Stimulated activated CD8-positive, alpha-beta memory T cell treated with anti-CD3 and anti-CD28 coated beads, Interleukin-4, amount 100 ng/mL, for 1 hour (primary cell): ENCODE measurements at places on chromosomes 3 and 15.

- no peak for DNase-seq
These were observed 11.3 kb upstream of the ATP10A start for GRCh38 chr15:25874379-25874778.

GRCh38 chr15:24898715-24899272 is 56.0 kb upstream of the SNRPN start:
- no peak for DNase-seq

- no peak for DNase-seq
These were observed 40.1 kb downstream of the KY start for GRCh38 chr3:134610432-134611385.

DNA sequence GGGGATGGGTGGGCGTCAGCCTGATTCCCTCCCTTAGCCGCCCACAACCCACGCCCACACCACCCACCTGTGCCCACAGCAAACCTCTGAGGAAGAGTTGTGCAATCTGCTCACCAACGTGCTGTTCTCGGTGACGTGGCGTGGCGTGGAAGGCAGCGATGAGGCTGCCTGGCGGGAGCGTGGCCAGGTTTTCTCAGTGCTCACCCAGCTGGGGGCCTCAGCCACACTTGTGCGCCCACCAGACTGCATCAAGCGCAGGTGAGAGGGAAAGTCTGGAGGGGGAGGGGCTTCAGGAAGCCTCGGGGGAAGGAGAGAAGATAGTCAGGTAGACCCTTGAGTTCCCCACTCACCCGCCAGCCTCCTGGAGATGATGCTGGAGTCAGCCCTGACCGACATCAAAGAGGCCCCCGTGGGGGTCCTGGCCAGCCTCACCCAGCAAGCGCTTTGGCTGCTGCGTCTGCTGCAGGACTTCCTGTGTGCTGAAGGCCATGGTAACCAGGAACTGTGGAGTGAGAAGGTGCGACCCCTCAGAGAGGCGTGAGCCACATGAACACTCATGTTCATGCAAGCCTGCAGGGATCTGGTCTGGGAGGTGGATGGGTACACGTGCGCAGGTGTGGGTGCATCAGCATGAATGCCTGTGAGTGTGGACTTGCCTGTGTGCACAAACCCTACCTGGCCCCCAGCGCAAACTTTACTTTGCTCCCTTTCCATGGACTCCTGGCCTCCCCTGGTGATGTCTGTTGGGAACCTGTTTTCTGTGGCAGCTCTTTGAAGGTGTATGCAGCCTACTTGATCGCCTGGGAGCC is 21.7 kb downstream of the NBEAL2 start:
- DNase-seq, result no peak

DNA sequence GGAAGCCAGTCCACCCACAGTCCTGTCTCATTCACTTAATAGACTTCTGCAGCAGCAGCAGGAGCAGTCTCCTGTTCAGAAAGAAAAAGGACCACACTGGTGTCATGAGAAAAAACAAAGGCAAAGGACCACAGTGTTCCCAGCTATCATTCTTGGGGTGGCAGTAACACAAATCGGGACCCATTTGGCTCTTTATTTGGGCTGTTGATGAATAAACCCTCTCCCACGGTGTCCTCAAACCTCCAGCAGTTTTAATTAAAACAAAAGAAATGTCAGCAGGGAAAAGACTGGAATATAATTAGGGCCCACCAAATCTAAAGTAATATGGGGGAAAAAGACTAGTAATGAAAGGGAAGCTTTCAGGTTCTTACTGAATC is 210.5 kb upstream of the SLC2A2 start:
- no peak for DNase-seq

DNA sequence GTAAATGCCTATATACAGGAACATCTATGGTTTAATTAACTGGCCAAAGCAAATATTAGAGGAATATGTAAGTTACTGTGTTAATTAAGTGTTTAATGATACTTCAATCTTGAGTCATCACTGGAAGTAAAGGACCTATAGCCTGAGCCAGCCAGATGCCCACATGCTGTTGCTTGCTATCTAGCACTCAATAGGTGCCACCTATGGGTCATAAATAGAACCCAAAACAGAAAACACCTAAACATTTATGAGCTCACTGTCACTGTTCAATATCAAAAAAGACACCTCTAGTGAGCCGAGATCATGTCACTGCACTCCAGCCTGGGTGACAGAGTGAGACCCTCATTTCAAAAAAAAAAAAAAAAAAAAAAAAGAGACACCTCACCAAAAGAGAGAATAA is 48.4 kb upstream of the IP6K2 start:
- no peak for DNase-seq

GRCh38 chr3:132789959-132790358 is 67.8 kb upstream of the NPHP3 start:
- DNase-seq, result no peak

- DNase-seq, result no peak
These were observed 475.2 kb upstream of the TGFBR2 start for GRCh38 chr3:30131191-30131590.

DNA sequence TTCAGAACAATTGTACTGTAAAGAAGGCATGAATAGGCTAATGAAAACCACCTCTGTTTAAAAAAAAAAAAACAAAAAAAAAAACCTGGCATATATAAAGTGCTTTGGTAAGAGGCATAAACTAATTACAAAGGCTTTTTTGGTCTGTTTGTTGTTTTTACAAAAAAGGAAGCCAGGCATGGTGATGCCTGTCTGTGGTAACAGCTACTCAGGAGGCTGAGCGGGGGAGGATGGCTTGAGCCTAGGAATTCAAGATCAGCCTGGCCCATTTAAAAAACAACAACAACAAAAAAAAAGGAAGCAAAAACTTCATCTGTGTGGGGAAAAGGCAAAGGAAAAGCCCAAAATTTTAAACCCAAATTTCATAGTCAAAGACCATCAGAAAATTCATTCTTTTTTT is 47.0 kb downstream of the OSBPL10 start:
- DNase-seq, result no peak

- DNase-seq, result no peak
These were observed 2.3 kb upstream of the VPS18 start for GRCh38 chr15:40891810-40892446.

DNA sequence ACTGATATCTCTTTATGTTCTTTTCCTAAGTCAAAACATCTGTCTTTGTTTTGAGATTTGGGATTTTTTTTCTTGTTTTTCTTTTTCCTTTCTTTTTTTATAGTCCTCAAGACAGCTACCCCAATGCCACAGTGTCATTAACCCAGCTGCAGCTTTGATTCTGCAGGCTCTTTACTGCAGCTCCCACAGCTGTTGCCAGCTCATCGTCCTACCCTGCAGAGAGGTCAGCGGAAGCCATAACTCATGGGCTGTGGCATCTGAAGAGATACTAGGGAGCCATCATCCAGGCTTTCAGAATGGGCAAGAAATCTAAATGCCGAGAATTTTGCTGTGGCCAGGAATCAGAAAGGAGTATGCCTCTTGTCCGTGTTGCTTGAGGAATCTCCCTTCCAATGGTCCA is 44.3 kb upstream of the SLC24A5 start:
- DNase-seq, result no peak

- no peak for DNase-seq
These were observed 1.9 kb downstream of the FGF7 start for GRCh38 chr15:49424954-49425353.

GRCh38 chr3:34178415-34178814 is 380.0 kb downstream of the PDCD6IP start:
- DNase-seq, result no peak

GRCh38 chr3:124952282-124952855 is 17.8 kb upstream of the MUC13 start:
- no peak for DNase-seq

DNA sequence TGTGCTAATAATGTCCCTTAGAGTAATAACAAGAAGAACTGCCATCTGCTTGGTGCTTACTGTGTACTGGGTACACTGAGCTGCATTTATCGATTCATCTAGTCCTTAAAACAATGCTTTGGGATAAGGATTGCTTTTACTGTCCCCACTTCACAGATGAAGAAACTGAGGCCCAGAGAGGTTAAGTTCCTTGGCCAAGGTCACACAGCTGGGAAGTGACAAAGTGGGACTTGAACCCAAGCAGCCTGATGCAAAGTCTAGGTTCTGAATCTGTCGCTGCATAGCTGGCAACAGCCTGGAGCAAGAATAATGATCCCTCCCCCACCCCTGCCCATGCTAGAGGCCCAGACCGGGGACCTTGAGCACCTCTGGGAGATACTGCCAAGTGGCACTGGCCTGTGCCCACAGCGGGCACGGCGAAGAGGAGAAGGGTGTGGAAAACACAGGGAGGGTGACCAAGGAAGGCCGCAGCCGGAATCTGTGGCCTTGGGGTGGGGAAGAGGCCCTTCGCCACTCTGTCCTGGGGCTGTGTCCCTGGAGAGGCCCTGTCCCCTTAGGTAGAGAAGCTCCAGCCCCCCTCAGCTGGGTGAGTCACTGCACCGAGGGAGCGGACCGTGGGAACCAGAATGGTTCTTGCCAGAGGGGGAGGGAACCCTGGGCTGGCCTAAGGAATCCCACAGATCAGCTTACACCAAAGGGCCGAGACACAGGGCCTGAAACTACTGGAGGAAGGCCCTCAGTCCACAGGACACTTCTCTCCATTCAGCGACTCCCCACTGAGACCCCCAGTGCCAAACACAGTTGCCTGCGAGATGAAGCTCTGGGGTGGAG is 3.5 kb downstream of the PLXND1 start:
- DNase-seq, result no peak

GRCh38 chr15:62894322-62895085 is 148.0 kb upstream of the TPM1 start:
- DNase-seq, result no peak

DNA sequence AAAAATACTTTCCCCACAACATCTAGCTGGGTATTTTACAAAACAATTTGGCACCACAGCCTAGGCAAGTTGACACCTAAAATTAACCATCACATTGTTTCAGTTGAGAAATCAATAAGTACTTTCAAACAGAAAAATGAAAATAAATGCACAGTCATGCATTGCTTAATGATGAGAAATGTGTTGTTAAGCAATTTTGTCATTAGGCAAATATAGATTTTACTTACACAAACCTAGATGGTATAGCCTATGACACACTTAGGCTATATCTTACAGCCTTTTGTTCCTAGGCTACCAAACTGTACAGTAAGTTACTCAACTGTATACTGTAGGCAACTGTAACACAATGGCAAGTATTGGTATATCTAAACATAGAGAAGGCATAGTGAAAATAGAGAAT is 608.6 kb upstream of the BCHE start:
- DNase-seq, result no peak

DNA sequence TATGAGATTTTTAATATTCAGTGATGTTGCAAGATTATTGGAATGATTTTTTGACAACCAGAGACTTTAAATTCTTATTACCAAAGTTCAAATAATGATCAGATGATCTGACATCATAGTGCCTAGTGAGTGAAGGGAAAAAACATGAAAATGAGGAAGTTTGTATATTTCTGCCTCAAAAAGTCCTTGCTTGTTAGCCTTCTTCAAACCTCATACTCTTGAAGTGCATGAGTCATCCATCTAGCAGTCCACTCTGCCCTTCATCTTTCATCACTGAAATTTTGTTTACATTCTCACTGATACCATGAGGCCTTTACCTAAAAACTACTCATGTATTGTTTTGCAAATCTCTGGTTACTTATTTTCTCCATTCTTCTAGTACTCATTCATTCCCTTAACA is 23.9 kb upstream of the OR5H6 start:
- no peak for DNase-seq

DNA sequence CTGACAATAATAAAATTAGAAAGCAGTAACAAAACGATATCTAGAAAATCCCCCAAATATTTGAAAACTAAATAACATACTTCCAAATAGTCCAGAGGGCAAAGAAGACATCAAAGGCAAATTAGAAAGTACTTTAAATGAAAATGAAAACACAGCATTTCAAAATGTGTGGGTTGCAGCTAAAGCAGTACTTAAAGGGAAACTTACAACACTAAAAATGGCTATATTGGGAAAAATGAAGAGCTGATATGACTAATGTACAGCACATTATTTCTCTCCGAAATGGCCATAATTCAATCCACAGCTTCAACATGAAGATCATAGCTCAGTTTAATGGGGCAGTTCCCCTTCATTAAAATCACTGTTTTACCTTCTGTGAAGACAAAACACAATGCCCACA is 71.9 kb downstream of the FBXL22 start:
- no peak for DNase-seq

- no peak for DNase-seq
These were observed 362.0 kb upstream of the TMCO5A start for GRCh38 chr15:37572401-37572800.

DNA sequence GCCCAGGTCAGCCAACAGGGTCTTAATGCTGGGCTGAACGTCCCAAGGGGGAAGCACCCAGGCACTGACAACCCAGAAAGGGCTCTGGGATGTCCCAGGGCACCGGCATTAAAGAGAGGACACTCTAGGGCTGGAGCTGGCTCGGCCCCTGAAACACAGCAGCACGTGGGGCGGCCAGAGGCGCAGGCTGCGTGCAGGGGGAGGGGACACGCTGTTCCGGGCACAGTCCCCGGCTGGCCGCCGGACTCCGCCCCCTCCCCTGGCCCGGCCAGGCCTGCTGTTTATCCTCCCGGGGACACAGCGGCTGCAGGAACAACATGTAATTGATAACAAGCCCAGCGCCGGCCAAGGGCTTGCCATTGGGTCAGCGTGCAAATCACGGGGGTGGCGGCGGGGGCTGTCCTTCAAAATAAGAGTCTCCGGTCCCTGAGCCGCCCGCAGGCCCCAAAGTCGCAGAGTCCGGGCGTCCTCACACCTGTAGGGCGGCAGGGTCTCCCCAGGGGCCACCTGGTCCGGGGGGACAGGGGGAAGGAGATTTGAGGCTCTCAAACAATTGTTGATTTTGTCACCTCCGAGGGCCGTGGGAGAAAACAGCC is 1.3 kb downstream of the KLF15 start:
- DNase-seq, result no peak

GRCh38 chr15:80906159-80906766 is 83.4 kb downstream of the MESD start:
- DNase-seq, result no peak

- no peak for DNase-seq
These were observed 261.5 kb upstream of the TPM1 start for GRCh38 chr15:62781081-62781497.

GRCh38 chr3:195693428-195694216 is 27.2 kb upstream of the MUC20 start:
- no peak for DNase-seq

DNA sequence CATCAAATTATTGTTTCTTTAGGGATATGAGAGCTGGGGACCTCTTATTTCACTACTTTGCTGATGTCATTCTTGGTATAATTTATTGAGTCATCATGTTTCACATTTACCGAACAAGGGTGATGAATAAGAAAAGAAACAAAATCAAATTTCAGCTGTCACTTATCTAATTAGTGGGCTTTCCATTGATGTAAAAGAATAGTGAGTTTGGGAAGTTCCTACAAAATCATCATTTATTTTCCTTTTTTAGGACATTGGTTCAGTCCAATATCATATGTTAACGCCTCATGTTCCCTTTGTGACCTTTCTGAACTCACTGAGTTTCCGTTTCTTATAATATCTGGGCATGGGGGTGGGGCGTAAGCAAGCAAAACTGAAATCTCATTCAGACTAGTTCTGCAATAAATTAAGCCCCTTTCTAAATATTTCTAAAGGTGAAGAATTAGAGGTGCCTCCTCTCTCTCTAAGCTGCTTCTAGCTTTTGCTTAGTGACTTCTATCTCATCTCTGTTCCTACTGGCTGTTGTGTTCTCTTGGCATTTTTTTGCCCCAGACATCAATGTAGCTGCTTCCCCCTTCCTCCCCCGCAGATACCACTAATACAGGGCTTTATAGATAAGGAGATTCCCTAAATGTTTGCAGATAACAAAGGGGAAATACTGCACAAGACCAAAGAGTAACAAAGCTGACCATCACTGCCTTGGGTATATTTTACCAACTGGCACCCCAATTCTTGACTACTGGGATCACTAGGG is 238.0 kb upstream of the CTNNB1 start:
- no peak for DNase-seq

GRCh38 chr15:99123713-99124451 is 19.0 kb downstream of the SYNM start:
- no peak for DNase-seq
